ENCODE measurements at places on chromosomes 1 and 21.

GRCh38 chr1:32948905-32949304 lies 15.7 kb downstream of the RNF19B start:
- no peak for DNase-seq

DNA sequence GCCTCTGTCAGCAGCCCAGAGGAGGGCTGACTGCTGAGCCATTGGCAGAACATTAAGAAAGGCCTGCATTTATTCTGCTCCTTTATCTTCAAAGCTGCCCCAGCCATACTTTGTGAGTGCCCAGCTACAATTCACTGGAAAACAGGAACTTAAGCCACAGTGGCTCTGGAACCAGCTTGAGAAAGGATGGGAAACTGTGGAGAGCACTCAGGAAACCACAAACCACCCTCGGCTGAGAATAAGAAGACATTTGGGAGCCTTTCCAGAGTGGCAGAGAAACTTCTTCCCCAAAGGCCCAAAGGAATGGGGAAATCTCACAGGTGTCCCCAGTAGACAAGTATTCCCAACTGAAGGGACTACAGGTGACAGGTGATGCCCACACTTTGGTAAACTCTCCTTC lies 1.8 kb downstream of the LAMB3 start:
- DNase-seq, result no peak

DNA sequence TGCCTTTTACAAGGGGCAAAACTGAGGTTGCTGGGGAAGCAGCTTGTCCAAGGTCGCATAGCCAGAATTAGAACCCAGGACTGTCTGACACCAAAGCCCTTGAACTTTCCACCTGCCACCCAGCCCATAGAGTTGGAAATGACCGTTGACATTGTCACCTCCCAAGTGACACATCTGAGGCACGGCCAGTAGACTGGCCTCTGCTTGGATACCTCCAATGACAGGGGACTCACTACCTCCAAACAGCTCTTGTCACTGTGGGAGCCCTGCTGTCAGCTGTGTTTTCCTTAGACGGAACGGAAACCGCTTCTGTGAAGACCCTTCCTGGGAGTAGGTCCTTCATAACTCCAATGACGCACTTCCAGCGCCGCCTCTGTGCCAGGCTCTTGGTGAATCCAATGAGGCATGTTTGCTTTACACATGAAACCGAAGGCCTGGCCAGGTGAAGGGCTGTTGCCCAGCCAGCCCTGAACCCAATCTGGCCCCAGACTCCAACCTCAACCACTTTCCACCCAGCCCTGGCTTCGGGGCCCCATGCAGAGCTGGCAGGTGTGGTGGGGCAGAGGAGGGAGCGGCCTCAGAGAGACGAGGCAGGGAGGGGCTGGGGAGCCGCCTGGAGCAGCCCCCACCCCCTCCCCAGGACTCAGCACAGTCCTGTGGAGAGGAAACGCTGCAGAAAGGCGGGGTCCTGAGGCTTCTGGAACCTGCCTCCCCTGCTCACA lies 109.2 kb upstream of the IFFO2 start:
- DNase-seq, result no peak

- no peak for DNase-seq
Measured at GRCh38 chr1:1177452-1178206, 3.9 kb downstream of the TTLL10 start.

GRCh38 chr1:182080040-182080439 lies 18.5 kb upstream of the ZNF648 start:
- DNase-seq, result no peak

GRCh38 chr1:107467286-107467685 lies 326.4 kb downstream of the NTNG1 start:
- DNase-seq, result no peak

DNA sequence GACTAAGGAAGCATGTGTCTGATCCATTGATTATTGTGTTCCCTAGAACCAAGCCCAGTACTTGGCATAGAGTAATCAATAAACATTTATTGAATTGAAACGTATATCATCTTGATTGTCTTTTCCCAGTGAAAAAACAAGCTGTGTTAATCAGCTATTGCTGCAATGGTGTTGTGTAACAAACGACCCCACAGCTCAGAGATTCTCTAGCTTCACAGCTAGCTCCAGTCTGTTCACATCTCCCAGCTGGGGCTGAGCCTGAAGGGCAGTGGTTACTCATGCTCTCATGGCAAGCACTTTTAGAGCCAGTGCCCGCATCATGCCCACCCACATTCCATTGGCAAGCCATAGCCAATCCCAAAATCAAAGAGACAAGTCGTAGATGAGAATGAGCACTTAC lies 237.4 kb upstream of the RAB4A start:
- no peak for DNase-seq

DNA sequence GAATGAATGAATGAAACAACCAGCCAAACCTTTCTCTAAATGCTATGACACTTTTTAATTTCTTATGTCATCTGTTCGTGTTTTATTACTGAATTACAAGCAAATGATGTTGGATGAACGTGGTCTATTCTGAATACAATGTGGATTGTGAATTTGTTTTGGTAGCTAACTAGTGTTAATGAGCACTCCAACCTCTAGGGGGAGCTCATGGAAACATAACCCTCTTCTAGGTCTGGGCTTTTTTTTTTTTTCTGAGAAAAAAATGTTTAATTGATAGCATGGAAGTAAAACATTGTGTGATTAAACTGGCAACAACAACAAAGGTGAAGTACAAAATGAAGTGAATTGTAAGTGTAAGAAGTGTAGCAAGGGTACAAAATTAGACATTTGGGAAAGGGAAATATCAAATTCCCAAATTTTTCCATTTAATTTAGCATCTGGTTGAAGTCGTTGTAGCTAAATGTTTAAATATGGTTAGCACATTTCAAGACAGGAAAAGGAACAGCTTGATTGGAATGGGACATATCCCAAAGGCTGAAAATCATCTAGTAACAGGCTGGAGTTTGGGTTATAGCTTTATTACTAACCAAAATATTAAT lies 42.6 kb upstream of the PTGS2 start:
- no peak for DNase-seq

DNA sequence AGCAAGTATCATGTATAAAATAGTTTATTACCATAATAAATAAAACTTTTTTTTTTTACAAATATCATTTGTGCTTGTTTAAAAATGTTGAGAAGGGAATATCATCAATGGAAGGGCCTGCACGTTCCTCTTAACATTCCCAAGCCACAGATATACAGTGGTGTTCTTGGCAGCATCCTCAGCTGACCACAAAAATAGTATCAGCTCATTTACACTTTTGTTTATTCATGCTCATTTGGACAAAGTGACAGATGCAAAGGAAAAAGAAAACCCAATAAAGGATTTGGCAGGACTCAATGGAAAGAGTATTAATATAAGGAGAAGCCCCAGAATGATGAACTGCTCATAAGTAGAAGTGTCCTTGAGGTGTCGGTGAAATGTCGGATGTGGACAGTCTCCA lies 349.6 kb downstream of the HHAT start:
- no peak for DNase-seq

DNA sequence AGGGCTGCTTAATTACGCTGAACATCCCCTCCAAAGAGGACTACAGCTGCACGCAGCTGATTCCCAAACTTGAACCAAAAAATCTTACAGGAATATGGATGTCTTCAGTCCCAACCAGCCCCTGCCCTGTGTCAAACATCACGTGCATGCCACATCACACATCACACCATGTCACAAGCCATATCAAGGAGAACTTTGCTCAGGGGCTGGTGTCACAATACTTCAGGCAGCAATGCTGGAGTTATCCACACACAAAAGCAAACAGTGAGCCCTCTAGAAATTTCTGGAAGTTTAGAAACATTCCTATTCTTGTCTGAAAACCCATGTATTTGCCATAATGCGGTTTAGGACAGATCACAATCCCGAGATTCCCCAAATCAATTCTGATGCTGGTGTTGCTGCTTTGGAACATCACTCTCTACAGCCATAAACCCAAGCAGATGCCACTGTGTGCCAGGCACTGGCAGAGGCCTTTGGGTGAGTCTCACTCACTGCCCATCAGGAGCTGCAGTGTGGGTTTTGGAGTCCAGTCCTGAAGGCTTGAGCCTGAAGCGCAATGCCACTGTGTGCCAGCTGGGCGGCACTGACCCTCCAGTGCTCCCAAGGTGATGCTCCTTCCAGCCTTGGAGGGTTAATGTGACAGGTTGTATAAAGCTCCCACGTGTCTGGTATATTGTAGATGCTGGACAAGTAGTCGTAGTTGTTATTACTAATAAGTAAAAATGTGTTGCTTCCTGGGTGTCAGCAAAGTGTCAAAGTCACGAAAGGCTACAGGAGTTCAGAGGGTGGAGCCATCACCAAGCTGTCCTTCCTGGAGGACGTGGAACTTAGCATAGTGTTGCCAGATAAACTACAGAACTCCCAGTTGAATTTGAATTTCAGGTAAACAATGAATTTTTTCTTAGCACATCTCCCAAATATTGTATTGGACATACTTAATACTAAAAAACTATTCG lies 20.1 kb upstream of the EFNA1 start:
- DNase-seq, result no peak
